Left lung (tissue), 14 donors: ENCODE measurements at places on chromosomes 2 and 18.

- DNase-seq = no peak
- no peaks in the 10 kb centered on the region for H3K36me3 ChIP-seq
- no peak overlapping the region for H3K4me3 ChIP-seq
- no peaks in the 10 kb centered on the region for H3K4me1 ChIP-seq
Observed at GRCh38 chr2:234703258-234703657, 206.4 kb upstream of the ARL4C start.

- H3K27ac ChIP-seq = no peak overlapping the region
- no peak overlapping the region for H3K4me3 ChIP-seq
- H3K36me3 ChIP-seq = no peaks in the 10 kb centered on the region
- DNase-seq = no peak
- no peaks in the 10 kb centered on the region for H3K4me1 ChIP-seq
- no peaks in the 10 kb centered on the region for H3K27me3 ChIP-seq
Observed at GRCh38 chr18:4831791-4832375, 365.2 kb downstream of the AKAIN1 start.

DNA sequence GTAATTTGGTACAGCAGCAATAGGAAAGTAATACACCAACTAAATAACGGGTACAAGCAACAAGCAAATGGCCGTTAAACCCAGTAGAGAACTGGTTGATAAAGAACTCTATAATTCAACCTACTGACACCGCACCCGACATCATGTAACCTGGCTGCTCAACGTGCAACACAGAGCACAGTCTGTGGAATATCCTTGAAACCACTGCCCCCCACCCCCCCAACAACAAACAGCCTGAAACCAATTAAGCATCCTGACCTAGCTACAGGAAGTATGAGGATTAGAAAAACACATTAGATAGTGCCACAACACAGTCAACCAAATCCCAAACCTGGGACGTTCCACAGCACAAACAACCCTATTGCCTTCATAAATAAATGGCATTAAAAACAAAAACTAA lies 23.5 kb downstream of the HDLBP start:
- H3K4me1 ChIP-seq = peaks cover 5% of the 10 kb centered on the region
- no peak overlapping the region for H3K4me3 ChIP-seq
- H3K36me3 ChIP-seq = no peaks in the 10 kb centered on the region
- H3K27me3 ChIP-seq = no peaks in the 10 kb centered on the region
- no peak overlapping the region for H3K27ac ChIP-seq
- DNase-seq = no peak

DNA sequence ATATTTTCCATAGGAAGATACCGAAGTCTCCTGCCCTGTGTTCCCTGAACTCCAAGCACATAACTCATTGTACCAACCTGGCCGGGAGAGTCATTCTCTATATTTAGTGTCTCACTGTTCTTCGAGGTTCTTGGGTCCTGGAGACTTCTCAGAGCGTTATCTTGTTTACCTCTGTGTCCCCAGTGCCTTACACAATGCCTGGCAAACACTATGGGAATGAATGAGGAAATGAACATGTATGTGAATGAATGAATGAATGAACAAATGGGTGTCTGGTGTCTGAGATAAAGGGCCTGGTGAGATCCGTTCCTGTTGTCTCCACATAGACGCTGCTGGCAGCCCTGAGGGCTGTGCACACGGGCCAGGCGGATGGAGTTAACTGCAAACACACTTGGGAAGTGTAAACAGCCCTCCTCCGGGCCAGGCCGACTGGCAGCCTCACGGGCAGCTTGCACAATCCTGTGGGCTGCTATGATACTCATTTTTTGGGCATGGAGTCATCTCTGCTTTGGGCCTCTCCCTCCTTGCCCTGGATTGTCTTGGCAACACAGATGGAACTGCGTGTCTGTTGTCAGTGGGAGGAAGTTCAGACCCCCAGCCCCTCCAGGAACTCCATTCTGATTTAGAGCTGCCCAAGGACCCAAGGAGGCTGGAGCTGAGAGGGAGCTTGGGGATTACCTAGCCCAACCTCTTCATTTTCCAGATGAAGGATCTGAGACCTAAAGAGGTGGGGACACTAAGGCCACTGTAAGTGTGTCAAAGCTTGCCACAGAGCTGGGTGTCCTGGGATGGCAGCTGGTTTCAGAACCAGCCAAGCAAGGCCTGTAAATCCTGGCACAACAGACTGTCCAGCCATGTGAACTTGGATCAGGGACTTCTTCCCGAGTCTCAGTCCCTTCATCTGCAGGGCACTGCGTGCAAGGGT lies 124.4 kb downstream of the INHBB start:
- no peak overlapping the region for H3K4me3 ChIP-seq
- H3K4me1 ChIP-seq = peaks cover 11% of the 10 kb centered on the region
- no peaks in the 10 kb centered on the region for H3K27me3 ChIP-seq
- peak; percentile 91 for DNase-seq

DNA sequence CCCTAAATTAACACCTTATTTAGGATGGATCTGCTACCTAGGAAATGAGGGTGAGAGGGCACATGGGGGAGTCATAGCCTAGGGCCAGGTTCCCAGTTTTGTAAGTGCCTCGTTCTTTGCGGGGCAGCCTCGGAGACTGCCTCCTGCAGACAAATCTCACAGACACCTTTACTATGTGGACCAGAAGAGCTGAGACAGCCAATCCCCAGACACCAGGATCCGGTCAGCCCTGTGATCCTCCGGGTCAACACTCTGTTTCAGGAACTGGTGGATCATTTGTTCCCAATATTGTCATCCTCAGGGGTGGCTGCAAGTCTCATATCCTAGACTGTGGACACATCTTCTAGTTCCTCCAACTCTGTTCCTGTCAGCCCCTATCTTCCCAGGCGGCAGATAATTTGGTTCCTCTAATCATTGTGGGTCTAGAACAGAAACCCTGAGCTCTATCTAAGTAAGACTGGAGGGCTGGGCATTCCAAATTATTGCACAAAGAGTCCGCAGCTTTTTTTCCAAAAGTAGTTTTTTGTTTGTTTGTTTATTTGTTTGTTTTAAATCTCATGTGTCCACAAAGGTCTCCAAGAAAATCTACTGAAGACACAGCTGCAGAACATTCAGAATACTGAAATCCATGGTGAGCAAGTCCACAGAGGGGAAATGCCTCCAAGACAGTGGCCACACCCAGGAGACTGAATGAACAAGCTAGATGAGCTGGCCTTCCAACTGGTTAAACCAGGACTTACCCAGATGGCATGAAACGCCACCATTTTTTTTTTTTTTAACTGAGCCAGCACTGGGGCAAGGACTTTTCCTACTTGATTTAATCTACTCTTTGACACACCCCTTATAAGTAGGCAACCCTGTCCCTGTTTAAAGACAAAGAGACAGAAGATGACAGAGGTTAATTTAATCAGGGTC lies 6.2 kb upstream of the GDF7 start:
- no peaks in the 10 kb centered on the region for H3K36me3 ChIP-seq
- DNase-seq = no peak
- H3K27ac ChIP-seq = no peak overlapping the region
- peaks cover 38% of the 10 kb centered on the region for H3K27me3 ChIP-seq
- H3K4me1 ChIP-seq = peaks cover under 1% of the 10 kb centered on the region

DNA sequence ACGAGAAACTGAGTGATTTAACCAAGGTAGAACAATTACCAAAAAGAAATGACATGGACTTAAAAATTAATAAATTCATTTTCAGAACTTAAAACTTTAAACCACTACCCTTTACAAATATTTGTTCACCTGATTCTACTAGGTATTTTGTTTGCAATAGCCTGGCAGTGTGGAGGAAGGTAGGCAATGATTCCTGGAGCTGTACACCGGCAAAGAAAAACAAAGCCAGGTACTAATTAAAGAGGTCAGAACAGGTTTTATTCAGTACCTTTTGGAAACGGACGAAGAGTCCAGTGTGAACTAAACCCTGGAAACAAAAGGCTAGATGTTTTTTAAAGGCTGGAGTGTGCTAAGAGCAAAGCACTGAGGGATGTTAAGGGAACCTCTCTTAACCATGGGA lies 561.3 kb upstream of the FSHR start:
- no peaks in the 10 kb centered on the region for H3K36me3 ChIP-seq
- no peaks in the 10 kb centered on the region for H3K27me3 ChIP-seq
- no peaks in the 10 kb centered on the region for H3K4me1 ChIP-seq
- no peak overlapping the region for H3K27ac ChIP-seq
- H3K4me3 ChIP-seq = no peak overlapping the region
- no peak for DNase-seq

DNA sequence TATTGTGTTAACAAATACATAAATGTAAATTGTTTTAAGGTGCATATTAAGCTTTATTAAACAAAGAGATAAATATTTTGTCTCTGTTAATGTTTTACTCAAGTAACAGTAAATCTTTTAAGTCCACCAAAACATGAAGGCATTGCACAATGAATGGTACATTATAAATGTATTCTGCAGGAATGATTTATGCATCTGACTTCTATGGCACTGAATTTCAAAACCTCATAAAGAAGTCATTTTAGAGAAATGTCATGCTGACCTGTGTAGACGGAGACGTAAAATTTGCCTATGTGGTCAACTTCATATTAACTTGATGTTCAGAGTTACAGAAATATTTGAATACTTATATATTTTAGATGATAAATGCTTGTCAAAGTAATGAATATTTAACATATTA lies 194.7 kb downstream of the BABAM2 start:
- no peak for DNase-seq
- no peaks in the 10 kb centered on the region for H3K36me3 ChIP-seq
- peaks cover 5% of the 10 kb centered on the region for H3K4me1 ChIP-seq
- no peaks in the 10 kb centered on the region for H3K27me3 ChIP-seq
- H3K4me3 ChIP-seq = no peak overlapping the region
- no peak overlapping the region for H3K27ac ChIP-seq

GRCh38 chr2:133221398-133221797 lies 346.9 kb downstream of the NCKAP5 start:
- H3K27ac ChIP-seq = no peak overlapping the region
- no peaks in the 10 kb centered on the region for H3K36me3 ChIP-seq
- no peaks in the 10 kb centered on the region for H3K27me3 ChIP-seq

DNA sequence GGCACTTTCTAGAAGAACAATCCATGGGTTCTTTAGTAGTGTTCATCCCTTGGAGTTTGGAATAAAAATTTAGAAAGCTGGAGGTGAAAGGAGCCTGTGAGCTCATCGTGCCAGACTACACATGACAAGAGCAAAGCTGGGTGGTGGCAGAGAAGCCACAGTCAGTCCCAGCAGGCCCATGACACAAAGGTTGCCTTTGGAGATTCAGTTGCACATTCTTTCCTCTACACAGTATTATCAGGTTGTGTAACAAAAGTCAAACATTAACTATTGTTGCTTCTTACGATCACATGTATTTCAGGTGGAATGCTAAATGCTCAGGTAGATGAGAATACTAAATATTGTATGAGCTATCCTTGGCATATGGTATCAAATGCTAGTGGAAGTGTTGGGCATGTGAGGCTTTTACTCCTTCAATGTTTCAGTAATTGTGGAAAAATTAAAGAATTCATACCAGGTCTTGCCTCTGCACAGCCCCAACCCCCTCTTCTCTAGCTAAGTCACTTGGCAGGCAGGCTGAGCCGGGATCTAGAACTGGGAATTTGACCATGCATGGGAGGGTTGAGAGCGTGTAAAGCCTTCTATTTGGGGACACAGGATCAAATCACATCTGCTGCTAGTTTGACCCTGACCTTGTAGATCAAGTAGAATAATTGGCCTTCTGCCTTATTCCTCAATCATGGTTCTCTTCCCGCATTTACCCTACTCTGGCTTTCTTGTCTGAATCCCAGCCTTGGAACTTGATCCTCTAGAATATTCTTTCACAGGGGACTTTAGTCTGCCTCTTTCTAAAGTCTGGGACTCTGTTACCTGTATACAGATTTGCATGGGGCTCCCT lies 230.9 kb downstream of the GCA start:
- H3K4me1 ChIP-seq = no peaks in the 10 kb centered on the region
- no peaks in the 10 kb centered on the region for H3K36me3 ChIP-seq
- no peak overlapping the region for H3K4me3 ChIP-seq
- no peak for DNase-seq

DNA sequence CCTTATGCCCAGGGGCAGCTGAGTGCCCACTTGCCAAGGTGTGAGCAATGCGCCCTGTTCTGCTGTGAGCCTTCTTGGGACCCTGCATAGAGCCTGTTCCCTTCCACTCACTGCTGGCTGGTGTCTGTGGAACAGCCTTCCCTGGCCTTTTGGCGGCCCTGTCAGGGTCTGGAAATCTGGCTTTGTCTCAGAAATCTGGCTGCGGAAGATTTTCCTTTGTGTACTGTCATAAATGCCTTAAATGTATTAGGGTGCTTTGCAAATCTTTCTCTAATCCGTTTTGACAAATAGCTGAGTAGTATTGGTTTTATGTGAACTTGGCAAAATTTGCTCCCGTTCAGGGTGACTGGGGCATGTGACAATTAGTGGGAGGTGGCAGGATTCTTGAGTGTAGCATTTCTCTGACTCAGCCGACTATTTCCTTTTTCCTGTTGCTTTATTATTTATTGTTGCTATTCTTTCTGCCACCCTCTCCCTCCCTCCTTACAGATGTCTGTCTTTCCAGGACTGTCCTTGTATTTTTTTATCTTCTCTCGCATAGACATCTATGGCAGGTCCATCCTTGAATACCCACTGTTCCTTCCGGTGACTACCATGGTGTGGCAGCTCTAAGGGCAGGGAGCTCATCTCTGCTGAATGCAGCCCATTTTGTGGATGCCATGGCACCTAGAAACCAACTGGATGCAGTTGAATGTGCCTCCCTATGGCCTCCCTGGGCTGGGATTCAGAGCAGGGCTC lies 41.8 kb downstream of the LDLRAD4 start:
- H3K4me1 ChIP-seq = no peaks in the 10 kb centered on the region
- no peak for DNase-seq
- no peaks in the 10 kb centered on the region for H3K36me3 ChIP-seq
- no peak overlapping the region for H3K4me3 ChIP-seq
- no peaks in the 10 kb centered on the region for H3K27me3 ChIP-seq
